ENCODE measurements at places on chromosomes 16 and 17.

DNA sequence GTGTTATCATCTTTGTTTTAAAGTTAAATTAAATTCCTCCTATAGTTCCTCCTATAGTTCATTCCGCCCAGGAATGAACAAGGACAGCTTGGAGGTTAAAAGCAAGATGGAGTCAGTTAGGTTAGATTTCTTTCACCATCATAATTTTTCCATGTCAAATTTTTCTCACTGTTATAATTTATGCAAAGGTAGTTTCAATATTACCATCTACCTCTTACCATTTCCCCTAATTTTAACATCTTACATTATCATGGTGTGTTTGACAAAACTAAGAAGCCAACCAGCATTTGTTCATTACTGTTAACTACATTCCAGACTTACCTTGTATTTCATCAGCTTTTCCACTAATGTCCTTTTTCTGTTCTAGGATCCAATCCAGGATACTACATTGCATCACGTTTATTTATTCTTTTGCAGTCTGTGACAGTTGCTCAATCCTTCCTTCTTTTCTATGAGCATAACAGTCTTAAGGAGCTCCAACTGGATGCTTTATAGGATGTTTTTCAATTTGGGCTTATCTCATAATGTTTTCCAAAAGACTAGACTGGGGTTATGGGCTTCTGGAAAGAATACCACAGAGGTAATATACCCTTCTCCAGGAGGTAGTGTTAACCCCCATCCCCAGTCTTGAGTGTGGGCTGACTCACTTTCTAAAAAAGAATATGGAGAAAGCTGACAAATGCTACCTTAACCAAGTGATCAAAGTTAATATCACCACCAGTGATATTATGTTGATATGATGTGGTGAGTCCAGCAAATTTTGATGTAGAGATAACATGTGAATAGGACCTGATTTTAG is 158.5 kb downstream of the PPM1E start:
- no peak for DNase-seq

DNA sequence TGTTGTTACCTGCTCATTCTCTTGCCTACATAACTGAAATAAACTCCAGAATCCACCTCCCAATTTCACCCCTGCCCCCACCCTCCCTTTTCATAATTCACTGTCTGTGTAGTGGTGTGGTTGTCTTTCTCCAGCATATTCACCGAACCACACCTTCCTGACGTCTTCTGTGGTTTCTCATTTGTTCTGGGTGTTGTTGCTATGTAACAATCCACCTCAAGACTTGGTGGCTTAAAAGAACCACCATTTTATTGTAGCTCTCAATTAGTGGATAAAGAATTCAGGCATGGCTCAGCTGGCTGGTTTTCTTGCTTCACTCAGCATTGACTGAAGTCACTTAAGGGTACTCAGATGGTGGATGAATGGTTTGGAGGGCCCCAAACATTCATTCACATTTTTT is 229.8 kb downstream of the MAF start:
- no peak for DNase-seq

DNA sequence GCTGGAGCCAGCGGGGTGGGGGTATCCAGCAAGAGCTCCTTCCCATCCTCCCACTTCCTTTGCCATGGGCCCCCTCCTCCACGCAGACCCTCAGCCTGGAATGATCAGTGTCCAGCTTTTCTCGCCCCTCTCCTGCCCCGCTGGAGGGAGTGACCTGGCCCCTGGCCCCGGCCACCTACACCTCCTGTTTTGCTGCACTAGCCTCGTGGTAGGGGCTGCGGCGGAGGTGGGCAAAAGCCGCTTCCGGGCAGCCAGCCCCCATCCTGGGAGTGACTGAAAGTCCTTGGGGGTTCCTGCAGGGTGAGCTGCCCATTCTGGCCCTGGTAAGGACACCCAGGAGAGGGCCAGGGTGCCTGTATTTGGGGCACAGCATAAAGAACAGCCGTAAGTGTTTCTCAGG is 295.7 kb downstream of the SEC14L1 start:
- DNase-seq: no peak

GRCh38 chr17:52790359-52790955 is 631.9 kb upstream of the CA10 start:
- DNase-seq: no peak

- no peak for DNase-seq
These were observed 23.8 kb downstream of the TEX14 start for GRCh38 chr17:58667934-58668597.

DNA sequence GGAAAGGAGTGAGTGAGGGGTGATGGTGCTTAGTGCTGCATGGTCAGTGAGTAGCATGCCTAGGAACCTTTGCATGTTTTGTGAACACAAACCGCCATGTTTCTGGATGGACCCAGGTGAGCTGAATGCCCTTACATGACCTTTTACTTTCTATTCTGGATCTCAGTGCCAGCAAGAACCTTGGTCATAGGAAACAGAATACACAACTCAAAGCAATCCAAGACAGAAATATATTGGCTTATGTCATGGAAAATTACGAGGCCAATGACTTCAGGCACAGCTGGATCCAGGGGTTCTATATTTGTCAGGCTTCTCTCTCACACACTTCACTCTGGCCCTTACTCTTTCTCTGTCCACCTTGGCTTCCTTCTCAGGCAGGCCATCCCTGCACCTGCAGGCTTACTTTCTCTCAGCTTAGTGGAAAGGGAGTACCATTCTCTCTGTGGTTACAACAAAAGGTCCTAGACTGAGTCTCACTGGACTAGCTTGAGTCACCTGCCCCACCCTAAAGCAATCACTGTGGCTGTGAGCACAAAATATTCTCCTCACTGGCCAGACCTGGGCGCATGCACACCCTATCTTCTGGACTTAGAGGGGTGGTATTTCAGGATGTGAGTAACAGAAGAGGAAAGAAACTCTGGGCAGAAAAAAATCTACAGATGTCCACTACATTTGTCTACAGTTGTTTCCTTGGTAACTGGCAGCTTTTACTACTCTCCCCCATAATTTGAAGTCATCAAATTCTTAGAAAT is 20.4 kb upstream of the CPNE2 start:
- DNase-seq: no peak

DNA sequence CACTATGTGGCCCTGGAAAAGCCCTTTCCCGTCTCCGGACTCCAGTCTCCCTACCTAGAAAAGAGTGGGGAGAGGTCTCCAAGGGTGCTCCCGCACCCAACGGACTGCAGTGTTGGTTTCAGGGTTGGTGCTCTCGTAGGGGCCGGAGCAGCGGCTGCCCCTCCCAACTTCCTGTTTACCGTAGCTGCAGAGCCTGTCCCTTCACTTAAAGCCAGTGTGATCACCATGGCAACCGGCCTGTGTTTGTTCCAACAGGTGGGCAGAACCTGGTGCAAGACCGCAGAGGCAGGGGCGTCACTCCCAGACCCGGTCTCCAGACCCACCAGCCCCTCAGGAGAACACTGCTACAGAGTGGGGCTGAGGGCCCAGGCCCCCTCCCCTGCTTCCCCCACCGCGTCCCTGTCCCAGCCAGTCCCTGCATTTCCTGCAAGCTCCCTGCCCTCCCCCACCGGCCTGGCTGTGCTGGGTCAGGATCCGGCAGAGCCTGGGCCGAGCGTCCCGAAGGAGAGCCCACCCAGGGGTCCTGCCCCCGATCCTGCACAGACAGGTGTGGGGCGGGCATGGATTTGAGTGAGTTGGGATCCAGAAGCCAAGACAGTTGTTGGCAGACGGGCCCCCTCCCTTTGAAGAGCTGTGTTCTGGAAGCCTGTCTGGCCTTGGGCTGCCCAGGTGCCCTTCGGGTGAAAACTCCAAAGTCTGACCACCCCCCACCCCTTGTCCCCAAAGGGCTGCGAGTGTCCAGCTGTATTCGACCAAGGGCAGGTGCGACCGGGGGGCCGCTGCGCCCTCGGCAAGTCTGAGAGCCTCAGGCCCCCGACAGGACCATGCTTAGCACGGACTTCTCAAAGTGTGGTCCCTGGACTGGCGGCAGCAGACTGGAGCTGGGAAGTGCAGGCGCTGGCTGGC is 1.5 kb upstream of the BAIAP3 start:
- DNase-seq: no peak

- DNase-seq: no peak
These were observed 7.1 kb downstream of the ACE start for GRCh38 chr17:63483655-63484575.

GRCh38 chr17:38421871-38422827 is 6.1 kb upstream of the ARHGAP23 start:
- no peak for DNase-seq

DNA sequence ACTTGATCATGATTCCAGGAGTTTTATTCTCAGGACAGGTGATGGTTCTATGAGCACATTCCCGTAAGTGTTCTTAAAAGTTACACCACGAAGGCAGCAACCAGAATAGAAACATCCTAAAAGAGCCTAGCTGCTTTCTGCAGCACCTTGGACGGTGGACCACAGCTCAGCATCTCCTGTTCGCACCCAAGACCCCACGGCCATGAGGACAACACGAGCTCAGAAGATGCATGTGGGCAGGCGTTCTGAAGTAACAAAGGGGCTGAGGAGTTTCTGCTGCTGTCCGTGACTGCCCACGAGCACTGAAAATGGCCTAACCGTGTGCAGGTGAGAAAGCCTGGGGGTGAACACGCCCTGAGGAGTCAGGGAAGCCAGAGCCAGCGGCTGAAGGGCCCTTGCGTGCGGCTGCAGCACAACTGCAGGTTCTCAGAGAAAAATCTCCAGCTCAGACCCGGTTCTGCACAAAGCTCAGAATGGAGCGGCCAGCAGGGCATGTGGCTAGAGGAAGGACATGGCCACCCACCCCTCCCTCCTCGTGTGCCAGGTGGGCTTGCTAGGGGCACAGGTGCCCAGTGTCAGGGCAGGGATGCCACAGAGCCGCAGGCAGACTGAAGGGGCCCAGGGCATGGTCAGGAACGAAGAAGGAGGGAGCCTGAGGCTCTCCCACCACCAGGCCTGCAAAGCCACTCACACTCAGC is 10.8 kb upstream of the C16orf95 start:
- no peak for DNase-seq
